ENCODE measurements at places on chromosomes 2 and 18. TPM values are rescaled to one million over a fixed set of nuclear protein-coding genes. Genes with fewer than 3 reads are reported as not detected.

GPC1 gene
- 149 TPM for total RNA-seq

GREB1L gene
- total RNA-seq: 0.60 TPM

ALPG gene
- not detected for total RNA-seq

WDCP gene
- total RNA-seq: 12.4 TPM

GRCh38 chr2:26786207-26787028 is 562 bp downstream of the CENPA start:
- H3K4me1 ChIP-seq: peaks cover 26% of the 10 kb centered on the region
- H3K4me3 ChIP-seq: peak overlapping the region; percentile 75
- peaks cover 7% of the 10 kb centered on the region for H3K36me3 ChIP-seq
- no peaks in the 10 kb centered on the region for H3K27me3 ChIP-seq

DNA sequence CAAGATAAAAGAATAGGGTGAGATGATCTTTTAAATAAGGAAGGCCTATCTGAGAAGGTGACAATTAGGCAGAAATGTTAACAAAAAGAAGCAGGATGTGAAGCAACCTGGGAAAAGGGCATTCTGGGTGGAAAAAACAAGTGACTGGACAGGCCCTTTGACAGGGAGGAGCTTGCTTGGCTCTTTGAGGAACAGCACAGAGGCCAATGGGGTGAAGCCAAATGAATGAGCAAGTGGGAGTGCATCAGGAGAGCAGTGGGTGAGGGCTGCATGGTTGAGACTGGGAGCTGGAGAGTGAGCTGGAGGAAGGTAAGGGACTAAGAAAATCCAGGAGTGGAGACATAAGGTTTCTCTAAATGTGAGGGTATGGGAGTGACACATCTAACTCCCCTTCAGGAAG is 126.9 kb downstream of the TDRD15 start:
- DNase-seq: no peak
- no peak overlapping the region for H3K27ac ChIP-seq
- no peaks in the 10 kb centered on the region for H3K36me3 ChIP-seq
- no peaks in the 10 kb centered on the region for H3K4me1 ChIP-seq
- H3K27me3 ChIP-seq: no peaks in the 10 kb centered on the region
- no peak overlapping the region for H3K4me3 ChIP-seq

DNA sequence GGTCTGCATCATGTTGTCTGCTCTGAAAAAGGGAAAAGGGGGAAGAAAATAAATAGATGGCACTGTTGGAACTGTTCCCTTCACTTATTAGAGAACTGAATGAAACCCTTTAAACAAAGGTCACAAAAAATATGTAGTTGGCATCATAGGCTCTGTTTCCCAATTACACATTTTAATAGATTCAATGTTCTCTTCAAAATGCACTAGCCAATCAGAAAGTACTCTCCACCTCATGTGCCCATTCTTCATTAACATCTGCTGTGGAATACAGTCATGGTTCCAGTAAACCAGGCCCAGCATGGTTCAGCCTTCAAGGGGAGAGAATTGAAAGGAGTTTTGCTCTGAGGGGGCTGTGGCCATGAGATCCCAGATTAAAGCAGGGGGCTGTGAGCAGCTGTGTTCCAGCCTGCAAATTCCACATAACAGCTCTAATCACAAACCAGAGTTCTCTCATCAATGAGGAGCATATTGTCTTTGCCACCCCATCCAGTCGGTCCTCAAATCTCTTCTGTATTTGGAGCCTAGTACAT is 165.9 kb upstream of the CREB1 start:
- no peak overlapping the region for H3K27ac ChIP-seq
- no peaks in the 10 kb centered on the region for H3K27me3 ChIP-seq
- H3K36me3 ChIP-seq: no peaks in the 10 kb centered on the region

GRCh38 chr2:241991299-241991698 is 121.8 kb downstream of the RTP5 start:
- H3K27me3 ChIP-seq: no peaks in the 10 kb centered on the region
- no peaks in the 10 kb centered on the region for H3K36me3 ChIP-seq
- no peaks in the 10 kb centered on the region for H3K4me1 ChIP-seq
- DNase-seq: no peak
- no peak overlapping the region for H3K4me3 ChIP-seq

DNA sequence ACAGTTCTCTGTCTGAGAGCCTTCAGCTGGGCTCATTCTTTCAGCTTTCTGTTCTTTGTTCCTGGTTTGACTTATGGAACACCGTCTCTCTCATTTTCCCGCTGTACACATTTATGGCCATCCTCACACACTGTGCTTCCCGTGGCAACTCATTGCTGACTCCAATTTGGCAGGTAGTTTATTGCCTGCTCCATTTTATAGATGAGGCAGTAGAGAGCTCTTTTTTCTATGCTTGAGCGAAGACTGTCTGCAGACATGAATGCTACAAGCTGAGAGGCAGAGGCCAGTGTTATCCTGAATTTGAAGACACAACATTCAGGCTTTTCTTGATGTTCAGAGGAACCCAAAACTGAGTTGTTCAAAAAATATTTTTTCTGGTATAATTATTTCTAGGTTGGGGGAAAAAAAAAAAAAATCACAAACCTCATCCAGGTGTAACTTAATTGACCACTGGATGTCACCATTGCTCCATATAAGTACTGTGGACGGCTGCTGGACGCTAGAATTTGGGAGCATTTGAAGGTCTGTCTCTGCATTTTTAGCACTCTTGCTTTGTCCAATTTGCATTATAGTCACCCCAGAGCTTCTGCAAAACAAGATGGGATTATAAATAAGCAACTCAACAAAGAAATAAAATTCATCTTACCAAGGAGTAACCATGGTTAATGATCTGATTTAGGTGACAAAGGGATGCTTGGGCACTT is 83.5 kb downstream of the HRH4 start:
- no peak for DNase-seq
- H3K4me1 ChIP-seq: no peaks in the 10 kb centered on the region
- no peak overlapping the region for H3K27ac ChIP-seq
- H3K36me3 ChIP-seq: no peaks in the 10 kb centered on the region
- no peak overlapping the region for H3K4me3 ChIP-seq
- peaks cover 23% of the 10 kb centered on the region for H3K27me3 ChIP-seq

DNA sequence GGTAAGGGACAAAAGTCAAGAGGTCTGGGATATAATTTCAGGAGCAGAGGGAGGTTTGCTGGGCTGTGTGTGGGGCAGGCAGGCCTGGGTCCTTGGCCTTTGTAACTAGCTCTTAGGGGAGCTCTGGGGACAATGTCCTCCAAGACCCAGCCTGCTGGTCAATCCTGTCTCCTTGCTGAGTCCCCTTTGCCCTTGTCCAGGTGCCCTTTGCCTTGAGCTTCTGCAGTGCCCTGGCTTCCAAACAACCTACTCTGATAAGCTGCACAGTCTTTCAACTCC is 30.0 kb upstream of the REEP1 start:
- H3K27ac ChIP-seq: no peak overlapping the region
- H3K4me3 ChIP-seq: no peak overlapping the region
- H3K27me3 ChIP-seq: peaks cover 5% of the 10 kb centered on the region
- no peak for DNase-seq
- no peaks in the 10 kb centered on the region for H3K4me1 ChIP-seq

- no peaks in the 10 kb centered on the region for H3K27me3 ChIP-seq
- peaks cover 72% of the 10 kb centered on the region for H3K4me1 ChIP-seq
- H3K4me3 ChIP-seq: no peak overlapping the region
Measured at GRCh38 chr2:37797081-37797480, 125.6 kb upstream of the CDC42EP3 start.
